HL-60 (cell line): ENCODE measurements at places on chromosomes 2 and 18.

DNA sequence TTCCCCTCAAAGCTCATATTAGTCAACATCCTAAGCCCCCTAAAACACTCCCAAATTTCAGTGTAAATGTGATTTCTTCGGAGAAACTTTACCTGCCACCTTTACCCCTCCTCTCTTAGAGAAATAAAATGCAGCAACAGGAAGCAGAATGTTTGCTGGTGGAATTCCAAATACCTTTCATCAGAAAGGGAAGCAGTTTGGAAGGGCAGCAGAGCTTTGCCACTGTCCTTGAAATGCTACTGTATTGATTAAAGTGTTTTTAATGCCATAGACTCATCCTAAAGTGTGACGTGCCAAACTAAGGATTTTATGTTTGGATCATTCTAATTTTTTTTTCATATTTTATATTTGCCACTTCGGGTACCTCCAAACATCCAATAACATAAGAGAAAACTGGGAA is 480.1 kb downstream of the NRXN1 start:
- no peak for DNase-seq

GRCh38 chr2:38709567-38710194 is 41.5 kb downstream of the SRSF7 start:
- no peak for DNase-seq

DNA sequence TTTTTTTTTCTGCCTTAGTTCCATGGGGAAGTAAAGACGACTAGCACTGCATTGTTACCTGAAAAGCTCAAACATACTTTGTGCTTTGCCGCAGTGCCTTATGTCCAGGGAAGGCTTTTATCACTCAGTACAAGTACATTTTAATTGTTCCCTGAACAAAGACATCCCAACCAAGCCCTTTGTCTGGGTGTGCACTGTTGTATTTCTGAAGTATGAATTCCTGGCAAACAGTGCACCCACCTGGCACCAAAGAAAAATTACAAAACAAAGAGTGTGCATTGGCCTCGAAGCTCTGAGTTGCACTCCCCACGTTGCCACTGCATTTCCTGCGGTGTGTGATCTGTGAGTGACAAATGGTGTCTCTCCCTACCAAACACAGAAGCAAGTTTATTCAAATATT is 858.5 kb upstream of the PIK3C3 start:
- no peak for DNase-seq

DNA sequence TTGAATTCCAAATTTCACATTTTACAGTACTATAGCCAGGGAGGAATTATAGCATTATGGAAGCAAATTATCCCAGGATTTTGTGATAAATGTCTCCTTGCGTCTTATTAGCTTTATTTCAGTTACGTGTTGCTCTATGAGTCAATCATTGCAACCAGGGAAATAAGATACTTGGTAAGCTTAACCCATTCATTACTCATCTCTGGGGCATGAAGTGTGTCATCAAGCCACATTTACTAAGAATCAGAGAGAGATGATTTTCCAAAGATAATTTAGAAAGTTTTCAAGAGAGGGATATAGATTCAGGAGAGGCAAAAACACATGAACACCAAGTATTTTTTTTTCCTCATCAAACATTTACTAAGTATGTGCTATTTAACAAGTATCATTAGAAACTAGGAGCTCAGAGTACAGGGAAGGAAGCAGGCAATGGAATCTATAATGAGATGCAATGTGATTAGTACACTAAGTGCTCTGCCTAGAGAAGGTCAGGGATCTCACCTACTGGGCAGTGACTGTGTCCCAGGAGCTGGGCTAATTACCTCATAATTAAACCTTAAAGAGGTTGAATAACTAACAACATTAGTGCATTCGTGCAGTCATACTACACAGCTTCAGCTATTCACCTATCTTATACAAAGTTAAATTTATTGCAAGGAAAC is 217.8 kb upstream of the NXPH2 start:
- DNase-seq: no peak

DNA sequence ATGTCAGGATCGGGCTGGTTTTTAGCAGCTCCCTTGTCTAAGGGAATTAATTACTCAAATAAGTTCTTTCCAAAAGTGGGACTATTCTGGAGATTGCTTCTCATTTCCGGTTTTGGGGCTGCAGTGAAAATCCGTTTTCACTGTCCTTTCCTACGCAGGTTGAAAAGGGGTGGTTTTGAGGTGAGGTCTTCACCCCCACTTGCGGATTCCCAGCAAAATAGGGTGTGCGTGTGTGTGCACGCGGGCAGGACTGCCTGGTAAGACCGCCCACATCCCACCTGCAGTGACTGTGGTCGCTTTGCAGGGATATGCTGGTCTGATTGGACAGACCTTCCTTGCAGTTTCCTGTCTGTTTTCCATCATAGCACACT is 472 bp upstream of the PLEKHM3 start:
- DNase-seq: no peak

GRCh38 chr18:68763083-68763482 is 34.8 kb upstream of the CCDC102B start:
- DNase-seq: no peak

- no peak for DNase-seq
Observed at GRCh38 chr2:207252979-207253645, 87.4 kb upstream of the KLF7 start.

- DNase-seq: no peak
Observed at GRCh38 chr18:49075681-49076080, 124.9 kb upstream of the SMAD7 start.

- DNase-seq: no peak
Observed at GRCh38 chr18:64134044-64134747, 14.7 kb downstream of the LINC00305 start.

DNA sequence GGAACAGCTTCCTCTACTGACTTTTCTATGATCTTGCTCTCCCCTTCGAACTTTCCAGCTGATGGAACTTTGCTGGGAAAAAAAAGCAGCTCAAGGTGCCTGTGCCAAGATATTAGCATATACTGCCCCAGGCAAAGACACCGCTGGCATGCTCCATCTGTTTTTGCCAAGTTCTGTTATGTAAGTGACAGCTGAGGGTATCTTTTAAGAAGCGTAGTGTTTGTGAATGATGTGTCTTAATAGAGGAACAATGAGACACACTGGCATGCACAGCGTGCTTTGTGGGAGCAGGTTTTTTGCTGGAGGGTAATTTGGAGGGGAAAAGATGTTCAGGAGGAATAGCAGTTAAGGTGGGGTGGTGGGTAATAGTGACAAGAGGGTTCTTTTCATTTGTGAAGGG is 47.8 kb downstream of the SLC4A3 start:
- DNase-seq: no peak

- DNase-seq: no peak
Observed at GRCh38 chr18:61824733-61825363, 68.0 kb downstream of the RNF152 start.

DNA sequence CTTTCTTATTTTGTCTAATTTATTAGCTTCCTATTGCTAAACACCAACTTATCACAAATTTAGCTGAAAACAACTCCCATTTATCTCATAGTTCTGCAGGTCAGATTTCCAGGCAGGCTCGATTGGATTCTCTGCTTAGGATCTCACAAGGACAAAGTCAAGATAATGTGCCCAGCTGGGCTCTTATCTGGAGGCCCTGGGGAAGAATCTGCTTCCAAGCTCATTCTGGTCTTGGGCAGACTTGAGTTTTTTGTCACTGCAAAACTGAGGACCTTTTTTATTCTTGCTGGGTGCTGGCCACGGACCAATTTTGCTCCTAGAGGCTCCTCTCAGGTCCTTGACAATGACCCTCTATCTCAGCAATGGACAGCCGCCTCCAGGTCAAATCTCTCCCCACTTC is 215.5 kb downstream of the TRIB2 start:
- no peak for DNase-seq

DNA sequence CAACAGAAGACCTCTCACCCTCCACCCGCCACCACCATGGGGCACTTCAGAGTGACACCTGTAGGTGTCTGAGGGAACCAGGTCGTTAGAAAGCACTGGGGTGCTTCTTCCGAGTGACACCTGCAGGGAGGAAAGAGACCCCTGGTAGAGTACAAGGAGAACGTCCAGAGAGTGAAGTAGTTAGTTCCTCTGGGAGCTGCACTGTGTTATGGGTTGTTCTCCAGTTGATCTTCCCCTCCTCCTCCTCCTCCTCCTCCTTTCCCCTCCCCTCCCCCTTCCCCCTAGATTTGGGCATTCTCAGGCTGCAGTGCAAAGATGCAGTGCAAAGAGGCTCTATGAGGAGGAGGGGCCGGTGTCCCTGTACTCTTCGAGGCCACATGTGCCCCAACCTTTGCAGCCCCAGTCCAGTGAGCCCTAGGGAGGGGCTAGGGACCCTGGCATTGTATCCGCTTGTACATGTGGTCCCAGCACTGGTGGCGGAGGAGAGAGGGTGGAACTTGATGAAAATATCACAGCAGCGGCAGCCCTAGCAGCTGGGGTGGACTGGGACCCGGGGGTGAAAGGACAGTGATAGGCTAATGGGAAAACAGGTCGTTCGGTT is 850 bp downstream of the DNAJB2 start:
- DNase-seq: no peak

GRCh38 chr18:53947092-53947640 is 277.3 kb downstream of the MBD2 start:
- DNase-seq: no peak

- DNase-seq: no peak
Observed at GRCh38 chr18:8536922-8537321, 72.3 kb upstream of the RAB12 start.

GRCh38 chr2:224666951-224667553 is 49.1 kb downstream of the CCDC195 start:
- DNase-seq: no peak

GRCh38 chr2:62511636-62512035 is 5.6 kb upstream of the TMEM17 start:
- DNase-seq: no peak

- no peak for DNase-seq
Observed at GRCh38 chr2:17388798-17389197, 129.4 kb downstream of the RAD51AP2 start.

- DNase-seq: no peak
Observed at GRCh38 chr2:27655155-27655951, 8.1 kb downstream of the SUPT7L start.

DNA sequence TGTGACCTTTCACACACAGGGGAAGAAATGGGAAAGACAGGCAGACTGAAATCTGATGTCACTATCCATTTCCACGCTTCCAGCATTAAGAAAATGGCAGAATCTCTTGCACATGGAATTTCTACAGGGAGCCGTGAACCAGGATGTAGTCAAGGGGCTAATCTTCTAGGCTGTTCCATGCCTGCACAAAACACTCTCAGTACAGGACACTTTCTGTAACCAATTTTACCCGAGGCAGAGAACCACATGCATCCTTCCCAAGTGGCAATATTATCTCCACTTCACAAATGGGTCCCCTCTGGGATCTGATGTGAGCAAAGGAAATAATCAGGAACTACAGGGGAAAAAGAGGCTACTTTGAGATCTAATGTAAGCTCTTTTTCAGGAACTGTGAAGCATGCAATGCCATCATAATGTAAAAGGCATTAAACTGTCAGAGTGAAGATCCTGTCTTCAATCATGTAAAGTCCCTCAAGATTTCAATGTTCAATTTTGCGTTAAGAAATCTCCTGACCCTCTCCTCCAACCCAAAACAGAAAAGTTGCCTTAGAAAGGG is 236.9 kb downstream of the RBM43 start:
- no peak for DNase-seq

- no peak for DNase-seq
Observed at GRCh38 chr2:48203668-48204067, 297.4 kb upstream of the FBXO11 start.

- DNase-seq: no peak
Observed at GRCh38 chr2:30234180-30234971, 3.0 kb downstream of the LBH start.

DNA sequence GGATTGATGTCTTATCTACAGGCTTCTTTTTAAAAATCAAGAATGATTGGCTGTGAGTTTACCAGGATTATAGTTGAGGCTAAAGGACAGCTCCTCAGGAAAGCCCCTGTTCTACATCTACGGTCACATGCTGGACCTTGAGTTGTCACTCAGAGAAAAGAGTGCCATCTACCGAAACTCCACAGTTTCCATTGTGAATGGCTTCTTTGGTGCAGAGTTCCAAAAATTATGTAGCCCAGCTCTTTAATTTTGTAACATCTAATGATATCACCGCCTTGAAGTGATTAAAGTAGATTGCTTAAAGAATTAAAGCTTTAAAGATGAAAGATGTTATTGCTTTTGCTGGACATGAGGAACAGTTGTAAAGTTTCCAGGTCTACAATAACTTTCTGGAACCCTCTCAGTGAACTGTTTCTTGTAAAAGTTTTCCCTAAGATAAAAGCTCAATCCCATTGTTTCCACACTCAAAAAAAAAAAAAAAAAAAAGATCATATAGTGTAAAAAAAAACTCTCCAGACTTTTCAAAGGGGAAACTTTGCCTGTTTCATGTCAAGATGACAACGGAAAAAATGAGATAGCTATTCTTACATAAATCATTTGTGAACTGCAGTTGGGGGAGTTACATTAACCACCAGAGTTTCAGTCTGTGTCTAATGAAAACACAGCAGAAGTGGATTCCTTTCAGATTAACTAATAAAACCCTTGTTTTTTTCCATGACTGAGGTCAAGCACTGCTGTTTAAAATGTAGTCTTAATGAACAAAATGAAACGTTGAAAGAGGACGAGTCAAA is 4.3 kb downstream of the COL3A1 start:
- no peak for DNase-seq

DNA sequence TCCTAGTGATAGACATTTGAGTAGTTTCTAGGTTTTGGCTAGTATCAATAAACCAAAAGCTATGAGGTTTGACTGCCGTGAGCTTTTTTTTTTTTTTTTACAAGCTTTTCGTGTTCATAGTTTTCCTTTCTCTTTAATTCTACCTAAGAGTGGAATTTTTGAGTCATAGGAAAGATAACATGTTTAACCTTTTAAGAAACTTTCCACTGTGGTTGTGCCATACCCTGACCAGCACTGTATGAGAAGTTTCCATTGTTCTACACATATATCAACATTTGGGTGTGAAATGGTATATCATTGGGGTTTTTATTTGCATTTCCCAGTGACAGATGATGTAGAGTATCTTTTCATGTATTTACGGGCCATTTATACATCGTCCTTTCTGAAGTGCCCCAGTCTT is 31.7 kb downstream of the UBE2F start:
- DNase-seq: peak; percentile 45

GRCh38 chr2:72863046-72863445 is 24.2 kb upstream of the SPR start:
- DNase-seq: no peak

DNA sequence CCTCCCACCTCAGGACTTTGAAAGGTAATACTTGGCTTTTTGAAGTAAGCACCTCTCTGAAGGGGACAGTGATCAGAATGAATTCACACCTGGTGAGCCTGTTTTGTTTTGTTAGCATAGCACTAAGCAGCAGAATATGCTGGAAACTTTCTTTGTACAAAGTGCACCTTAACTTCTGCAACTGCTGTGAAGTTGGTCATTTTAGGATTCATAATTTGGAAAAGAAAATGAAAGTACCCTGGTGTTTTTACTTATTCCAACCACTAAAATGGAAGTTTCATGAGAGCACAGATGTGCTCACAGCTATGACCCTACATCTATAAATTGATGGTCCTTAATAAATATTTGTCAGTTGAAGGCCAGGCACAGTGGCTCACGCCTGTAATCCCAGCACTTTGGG is 257.8 kb upstream of the STON1 start:
- DNase-seq: no peak

GRCh38 chr2:166335284-166335683 is 40.5 kb downstream of the SCN9A start:
- no peak for DNase-seq

GRCh38 chr2:7825591-7826312 is 856.1 kb upstream of the ID2 start:
- no peak for DNase-seq
